ENCODE measurements at places on chromosomes 3 and 15. TPM values are rescaled to one million over a fixed set of nuclear protein-coding genes. Genes with fewer than 3 reads are reported as not detected.

- DNase-seq: no peak
These were observed 6.0 kb downstream of the PLCL2 start for GRCh38 chr3:16890597-16891333.

GRCh38 chr3:128071771-128072453, 19.7 kb downstream of the SEC61A1 start:
- no peak for DNase-seq

DNA sequence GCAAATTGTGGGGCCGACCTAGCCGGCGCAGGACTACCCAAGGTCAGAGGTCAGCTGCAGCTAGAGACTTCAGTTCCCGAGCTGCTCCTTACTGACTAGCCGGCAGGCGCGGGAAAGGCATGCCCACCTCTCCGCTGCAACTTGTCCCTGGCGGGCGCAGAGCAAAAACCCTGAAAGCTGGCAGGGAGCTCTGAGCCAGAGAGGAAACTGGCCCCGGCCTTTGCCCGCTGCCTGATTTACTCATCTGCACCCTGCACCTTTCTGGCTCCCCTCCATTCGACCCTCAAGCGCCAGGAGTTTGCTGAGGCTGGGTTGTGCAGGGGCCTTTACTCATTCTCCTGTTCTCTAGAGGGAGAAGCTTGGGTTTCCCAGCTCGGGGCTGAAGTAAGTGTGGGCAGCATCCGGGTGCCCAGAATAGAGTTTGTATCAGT, 1.5 kb downstream of the ZIC4 start:
- no peak for DNase-seq

Gene ARNT2
- total RNA-seq: 4.3 TPM

GRCh38 chr15:63163217-63163616, 5.9 kb upstream of the RPS27L start:
- DNase-seq: no peak

GRCh38 chr15:100279849-100280248, 61.9 kb downstream of the ADAMTS17 start:
- DNase-seq: no peak

DNA sequence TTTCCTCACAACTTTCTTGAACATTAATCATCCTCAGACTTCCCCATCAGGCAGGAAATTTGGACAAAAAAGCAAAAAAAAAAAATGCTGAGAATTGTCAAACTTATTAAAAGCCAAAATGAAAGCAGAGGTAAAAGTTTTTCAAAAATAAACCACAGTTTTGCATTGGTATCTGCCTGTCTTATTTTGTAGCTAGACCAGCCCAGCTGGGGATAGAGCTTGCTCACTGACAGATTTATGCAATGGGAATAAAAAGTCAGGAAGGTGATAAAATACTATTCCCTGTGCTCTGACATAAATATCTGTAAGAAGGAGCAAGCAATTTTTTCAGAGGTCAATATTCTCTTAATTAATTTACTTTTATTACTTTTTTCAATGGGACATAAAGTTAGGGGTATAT, 1006.7 kb upstream of the ALCAM start:
- no peak for DNase-seq

GRCh38 chr15:42273900-42274701, 868 bp upstream of the TMEM87A start:
- peak; percentile 74 for DNase-seq

DNA sequence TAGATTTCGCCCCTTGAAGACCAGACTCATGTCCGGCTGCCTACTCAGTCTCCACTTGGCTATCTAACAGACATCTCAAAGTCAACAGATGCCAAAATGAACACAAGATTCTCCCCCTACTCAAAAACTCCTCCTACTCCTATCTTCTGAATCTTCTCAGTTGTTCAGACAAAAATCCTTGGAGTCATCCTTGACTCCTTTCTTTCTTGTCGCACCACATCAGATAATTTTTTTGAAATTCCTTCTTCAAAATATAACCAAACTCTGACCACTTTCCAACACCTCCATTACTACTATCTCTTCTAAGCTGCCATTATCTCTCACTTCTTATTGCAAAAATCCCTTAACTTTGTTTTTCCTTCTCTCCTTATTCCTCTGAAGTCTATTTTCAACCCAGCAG, 141.9 kb upstream of the SLC7A14 start:
- DNase-seq: no peak

GRCh38 chr3:43019826-43020225, 40.7 kb downstream of the GASK1A start:
- DNase-seq: no peak

Gene DNASE1L3
- 3.4 TPM for total RNA-seq

All from left cardiac atrium (tissue), 4 donors.